HS-27A (cell line): ENCODE measurements at places on chromosomes 13 and 19.

- no peak for DNase-seq
Observed at GRCh38 chr13:59451236-59451635, 712.5 kb downstream of the DIAPH3 start.

DNA sequence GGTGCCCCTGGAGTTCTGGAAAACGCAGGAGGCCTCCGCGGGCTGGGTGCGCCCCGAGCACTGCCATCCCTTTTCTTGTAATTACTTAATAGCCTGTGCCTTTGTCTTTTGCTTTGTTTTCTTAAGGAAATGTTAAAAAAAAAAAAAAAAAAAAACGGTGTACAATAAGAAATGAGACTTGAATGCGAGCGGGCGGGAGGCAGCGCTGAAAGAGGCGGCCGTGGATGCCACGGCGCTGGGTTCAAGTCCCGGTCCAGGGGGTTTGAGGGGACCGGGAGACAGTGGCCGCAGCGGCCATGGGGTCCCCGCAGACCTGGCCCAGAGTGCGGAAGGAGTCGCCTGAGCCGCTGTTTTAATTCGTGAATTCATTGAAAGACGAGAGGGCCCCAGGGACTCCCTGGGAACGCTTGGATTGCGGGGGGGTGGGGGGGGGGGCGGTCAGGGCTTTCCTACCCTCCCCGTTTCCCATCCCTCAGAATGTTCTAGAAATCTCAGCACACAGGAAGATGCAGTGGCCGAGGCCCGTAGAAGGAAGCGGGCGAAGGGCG is 349.2 kb upstream of the ARGLU1 start:
- DNase-seq, result no peak

- no peak for DNase-seq
Observed at GRCh38 chr13:102326381-102327118, 75.3 kb downstream of the FGF14 start.

- DNase-seq, result peak; percentile 29
Observed at GRCh38 chr13:65808061-65808460, 1422.1 kb downstream of the PCDH9 start.

GRCh38 chr19:3950871-3951861 is 18.3 kb downstream of the NMRK2 start:
- DNase-seq, result no peak

GRCh38 chr19:47549261-47549862 is 23.6 kb downstream of the ZNF541 start:
- no peak for DNase-seq

- DNase-seq, result no peak
Observed at GRCh38 chr13:46171217-46171616, 10.8 kb downstream of the LCP1 start.

DNA sequence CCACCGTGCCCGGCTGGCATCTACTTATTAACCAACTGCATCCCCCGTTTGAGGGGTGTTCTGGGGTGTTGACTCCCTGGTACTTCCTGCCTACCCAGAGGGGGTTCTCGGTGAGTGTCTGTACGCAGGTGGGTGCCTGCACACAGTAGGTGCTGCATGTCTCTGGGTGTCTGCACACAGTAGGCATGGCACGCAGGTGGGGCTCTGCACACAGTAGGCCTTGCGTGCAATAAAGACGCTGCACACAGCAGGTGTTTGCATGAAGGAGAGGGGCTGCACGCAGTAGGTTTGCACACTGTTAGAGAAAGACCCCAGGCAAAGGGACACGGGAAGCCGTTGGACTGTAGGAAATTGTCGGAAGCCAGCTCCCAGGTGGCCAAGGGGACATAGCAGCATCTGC is 11.2 kb downstream of the GADD45B start:
- no peak for DNase-seq

DNA sequence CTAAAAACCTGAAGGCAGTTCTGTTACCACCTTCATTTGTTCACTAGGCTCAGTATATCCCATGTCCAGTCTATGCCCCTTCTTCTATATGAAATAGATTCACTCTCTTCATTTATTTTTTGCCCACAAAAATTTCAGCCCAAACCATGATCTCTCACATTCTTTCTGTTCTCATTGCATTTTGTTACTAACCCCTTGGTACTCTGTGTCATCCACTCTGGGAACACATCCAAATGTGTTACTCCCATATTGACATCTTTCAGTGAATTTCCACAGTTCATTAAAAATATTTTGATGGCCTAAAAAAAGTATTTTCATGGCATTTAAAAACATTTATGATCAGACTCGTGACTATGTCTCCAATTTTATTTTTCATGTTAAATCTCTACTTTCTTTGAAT is 378.9 kb downstream of the SLITRK1 start:
- DNase-seq, result no peak

- no peak for DNase-seq
Observed at GRCh38 chr13:113597391-113598080, 13.0 kb downstream of the TFDP1 start.

GRCh38 chr13:75430436-75431209 is 51.3 kb downstream of the TBC1D4 start:
- DNase-seq, result no peak

DNA sequence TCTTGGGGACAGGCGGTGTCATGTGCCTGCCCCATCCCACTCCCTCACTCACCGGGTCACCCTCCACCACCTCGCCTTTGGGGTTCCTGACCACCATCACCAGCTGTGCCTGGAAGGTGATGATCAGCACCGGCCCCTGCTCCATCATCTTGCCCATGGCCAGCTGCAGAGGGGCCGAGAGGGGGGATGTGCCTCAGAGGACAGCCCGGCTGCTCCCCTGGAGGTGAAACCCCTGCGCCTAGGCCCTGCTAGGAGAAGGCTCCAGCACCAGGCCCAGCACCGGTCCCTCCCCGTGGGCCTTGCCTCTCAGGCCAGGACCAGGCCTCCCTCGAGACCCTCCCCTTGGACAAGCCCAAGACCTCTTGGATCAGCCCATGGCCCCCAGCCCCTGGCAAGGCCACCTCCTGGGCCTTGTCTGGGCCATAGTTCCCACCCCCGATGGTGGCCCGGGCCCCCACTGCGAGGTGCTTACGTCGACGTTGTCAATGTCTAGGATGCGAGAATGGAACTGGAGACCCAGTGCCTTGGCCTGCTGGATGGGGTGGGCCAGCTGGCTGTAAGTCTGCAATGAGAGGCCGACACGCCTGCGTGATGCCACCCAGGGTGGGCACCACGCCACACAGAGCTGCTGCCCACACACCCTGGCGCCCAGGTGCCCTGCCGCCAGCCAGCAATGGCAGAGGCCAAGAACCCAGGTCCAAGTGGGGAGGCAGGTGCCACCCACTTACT is 1.8 kb upstream of the CTXN1 start:
- no peak for DNase-seq

DNA sequence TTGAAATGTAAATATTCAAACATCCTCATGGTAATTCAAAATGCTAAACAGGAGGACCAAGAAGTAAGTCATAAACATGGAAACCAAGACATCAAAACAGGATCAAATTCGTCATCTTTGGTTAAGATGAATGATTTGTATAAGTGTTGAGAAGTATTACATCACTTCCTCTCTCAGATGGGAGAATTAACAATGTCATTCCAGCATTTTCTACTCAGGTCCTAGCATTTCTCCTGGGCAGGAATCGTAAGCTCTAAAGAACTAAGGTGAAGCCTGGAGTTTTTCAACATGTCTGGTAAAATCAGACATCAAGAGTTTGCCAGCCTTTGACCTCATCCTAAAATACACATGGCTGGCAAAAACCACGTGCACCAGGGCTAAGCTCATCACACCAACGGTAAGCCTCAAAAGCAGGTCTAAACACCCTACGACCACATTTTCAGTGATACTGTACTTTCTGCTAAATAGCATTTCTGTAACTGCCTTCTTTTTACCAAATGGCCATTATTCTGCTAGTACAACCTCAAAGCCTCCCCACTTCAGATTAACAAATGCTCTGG is 24.8 kb downstream of the RANBP3 start:
- DNase-seq, result no peak

- DNase-seq, result no peak
Observed at GRCh38 chr13:30906411-30907051, 460 bp downstream of the MEDAG start.

- DNase-seq, result no peak
Observed at GRCh38 chr13:112729408-112729807, 39.6 kb downstream of the ATP11A start.

GRCh38 chr13:73832128-73832588 is 302.0 kb downstream of the KLF12 start:
- no peak for DNase-seq

- DNase-seq, result no peak
Observed at GRCh38 chr13:27635266-27635665, 13.6 kb downstream of the POLR1D start.

DNA sequence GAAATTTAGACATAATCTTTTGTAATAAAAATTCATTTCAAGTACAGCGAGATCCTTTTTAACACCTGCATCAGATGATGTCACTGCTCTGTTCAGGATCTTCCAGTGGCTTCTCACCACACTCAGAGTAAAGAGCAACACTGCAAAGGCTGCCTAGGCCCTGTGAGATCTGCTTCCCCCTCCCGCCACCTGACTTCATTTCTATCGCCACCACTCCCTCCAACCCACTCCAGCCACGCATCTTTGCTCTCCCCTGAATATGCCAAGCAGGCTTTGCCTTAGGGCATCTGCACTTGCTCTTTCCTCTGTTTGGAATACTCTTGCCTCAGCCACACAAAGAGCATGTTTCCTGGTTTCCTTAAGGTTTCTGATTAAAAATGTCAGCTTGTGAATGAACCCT is 58.3 kb downstream of the MBNL2 start:
- DNase-seq, result no peak

GRCh38 chr19:55602104-55603001 is 2.3 kb downstream of the ZNF524 start:
- no peak for DNase-seq

DNA sequence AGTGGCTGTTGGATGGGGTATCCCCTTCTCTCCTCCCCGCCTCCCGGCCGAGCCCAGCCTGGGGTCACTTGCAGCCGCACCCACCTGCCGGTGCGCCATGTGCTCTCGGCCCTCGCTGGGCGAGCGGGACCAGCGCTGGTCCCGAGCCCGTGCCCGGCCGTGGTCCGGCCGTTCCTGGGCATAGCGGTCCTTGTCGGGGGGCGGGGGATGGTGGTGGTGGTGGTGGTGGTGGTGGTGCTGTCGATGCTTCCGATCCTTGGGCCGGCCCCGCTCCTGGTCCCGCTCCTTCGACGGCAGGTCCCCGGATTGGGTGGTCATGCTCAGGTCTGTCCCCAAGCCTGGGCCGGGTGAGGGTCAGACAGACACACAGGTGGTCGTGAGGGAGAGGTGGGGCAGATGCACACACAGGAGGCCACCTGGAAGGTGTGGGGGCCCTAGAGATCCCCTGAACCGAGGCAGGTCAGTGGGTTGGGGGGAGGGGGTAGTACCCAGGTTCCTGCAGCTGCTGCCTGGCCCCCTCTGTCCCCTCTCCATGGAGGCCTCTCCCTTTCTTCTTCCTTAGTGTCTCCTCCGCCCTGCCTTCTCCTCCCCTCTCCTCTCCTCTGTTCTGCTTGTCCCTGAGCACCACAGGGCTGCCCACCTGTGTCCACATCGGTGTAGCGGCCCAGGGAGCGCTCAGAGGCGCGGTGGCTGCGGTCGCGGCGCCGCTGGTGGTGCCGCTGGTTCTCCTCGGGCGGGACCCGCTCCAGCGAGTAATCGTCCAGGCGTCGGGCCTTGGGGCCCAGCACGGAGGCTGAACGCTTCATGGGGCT is 58.7 kb downstream of the IER2 start:
- no peak for DNase-seq

DNA sequence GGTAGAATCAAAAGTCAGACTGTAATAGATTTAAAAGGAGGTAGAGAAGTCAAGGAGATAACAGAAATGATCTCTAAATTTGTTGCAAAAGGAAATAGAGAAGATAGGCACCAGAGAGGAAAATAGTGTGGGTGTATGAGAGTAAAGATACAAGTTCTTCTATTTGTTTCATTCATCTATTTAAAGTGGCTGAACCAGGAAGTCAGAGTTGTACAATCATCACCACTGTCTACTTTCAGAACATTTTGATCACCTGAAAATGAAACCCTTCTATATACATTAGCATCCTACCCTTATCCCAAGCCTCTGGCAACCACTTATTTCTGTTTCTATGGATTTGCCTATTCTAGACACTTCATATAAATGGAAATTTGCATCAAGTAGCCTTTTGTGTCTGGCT is 36.7 kb downstream of the INTS6 start:
- no peak for DNase-seq

DNA sequence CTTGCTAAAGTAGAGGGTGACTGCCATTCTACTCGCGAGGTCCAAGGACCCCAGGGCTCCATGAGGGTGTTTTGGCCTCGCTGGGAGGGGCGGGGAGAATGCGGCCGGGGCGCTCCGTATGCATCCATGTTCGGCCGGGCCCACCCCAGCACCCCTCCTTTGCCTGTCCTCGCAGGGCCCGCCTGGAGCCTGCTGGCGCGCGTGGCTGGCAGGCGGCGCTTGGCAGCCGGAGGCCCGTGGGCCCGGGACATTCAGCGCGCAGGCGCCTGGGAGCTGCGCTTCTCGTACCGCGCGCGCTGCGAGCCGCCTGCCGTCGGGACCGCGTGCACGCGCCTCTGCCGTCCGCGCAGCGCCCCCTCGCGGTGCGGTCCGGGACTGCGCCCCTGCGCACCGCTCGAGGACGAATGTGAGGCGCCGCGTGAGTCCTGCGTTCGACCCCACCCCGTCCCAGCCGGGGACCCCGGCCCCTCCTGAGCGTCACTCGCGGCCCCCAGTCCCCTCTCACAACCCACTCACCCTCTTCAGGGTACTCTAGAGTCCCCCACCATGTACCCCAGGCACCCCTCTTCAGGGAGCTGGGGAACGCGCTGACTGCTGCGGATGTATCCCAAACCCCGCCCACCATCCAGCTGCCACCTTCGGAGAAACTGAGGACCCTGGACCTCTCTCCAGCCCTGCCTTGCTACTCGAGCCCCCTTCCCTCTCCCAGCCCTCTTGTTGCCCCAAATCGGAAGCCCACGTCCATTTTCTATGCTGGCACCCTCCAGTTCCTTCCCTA is 4.1 kb downstream of the DLL3 start:
- no peak for DNase-seq

DNA sequence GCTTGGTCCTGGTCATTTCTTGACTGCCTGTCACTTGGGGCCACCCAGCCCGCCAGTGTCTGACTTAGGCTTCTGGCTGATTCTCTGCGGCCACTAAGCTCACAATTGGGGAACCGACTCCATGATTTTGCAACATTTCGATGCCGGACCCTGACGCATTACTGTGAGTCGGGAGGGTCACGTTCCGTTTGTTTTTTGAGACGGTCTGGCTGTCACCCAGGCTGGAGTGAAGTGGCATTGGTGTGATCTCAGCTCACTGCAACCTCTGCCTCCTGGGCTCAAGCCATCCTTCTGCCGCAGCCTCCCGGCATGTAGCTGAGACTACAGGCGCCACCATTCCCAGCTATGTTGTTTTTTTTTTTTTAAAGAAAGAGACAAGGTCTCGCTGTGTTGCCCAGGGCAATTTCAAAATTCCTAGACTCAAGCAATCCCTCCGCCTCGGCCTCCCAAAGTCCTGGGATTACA is 3.2 kb upstream of the ADAT3 start:
- no peak for DNase-seq

- DNase-seq, result no peak
Observed at GRCh38 chr19:7099597-7099921, 30.1 kb downstream of the ZNF557 start.

DNA sequence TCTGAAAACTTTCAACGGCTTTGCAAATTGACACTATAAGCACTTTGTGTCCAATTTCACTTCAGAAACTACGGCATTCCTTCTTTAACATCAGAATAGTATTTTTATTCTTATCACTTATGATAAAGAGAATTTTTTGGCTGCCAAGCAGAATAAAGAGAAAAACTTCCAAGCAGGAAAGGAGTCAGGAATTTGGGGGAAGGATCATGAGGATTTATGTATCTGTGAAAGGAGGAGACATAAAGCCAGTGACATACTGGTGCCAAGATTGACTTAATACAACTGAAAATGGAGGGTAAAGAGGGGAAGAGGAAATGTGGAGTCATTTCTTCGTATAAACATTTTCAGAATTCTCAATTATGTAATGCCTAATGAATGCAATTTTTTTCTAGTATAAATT is 94.7 kb downstream of the RBM26 start:
- no peak for DNase-seq
